ENCODE measurements at places on chromosomes 1 and 21. TPM values are rescaled to one million over a fixed set of nuclear protein-coding genes. Genes with fewer than 3 reads are reported as not detected.

The GDAP2 gene
- total RNA-seq = 27.1 TPM

DNA sequence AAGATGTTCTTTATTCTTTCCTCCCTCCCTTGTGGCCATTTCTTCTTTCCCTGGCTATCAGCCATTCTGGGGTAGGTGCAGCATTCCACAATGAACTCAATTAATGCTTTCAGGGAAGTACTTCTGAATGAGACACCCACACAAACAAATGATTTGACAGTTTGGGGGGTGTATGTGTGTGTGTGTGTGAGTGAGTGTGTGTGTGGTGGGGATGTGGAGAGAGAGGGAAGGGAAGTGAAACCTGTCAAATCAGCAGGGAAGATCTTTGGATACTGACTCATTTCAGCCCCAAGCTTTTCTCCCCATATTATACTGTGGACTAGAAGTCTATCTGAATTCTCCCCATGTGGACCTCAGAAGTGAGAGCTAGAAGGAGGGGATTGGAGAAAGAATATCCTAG lies 154.9 kb upstream of the CD34 start:
- DNase-seq = peak; percentile 25

- peak; percentile 67 for DNase-seq
Observed at GRCh38 chr1:163195728-163196448, 6.8 kb downstream of the RGS5 start.

- DNase-seq = peak; percentile 38
Observed at GRCh38 chr1:207240325-207241101, 81.0 kb upstream of the CD55 start.

- no peak for DNase-seq
Observed at GRCh38 chr21:40803101-40803500, 43.9 kb downstream of the DSCAM start.

The PCBP3 gene
- 2.5 TPM for total RNA-seq

DNA sequence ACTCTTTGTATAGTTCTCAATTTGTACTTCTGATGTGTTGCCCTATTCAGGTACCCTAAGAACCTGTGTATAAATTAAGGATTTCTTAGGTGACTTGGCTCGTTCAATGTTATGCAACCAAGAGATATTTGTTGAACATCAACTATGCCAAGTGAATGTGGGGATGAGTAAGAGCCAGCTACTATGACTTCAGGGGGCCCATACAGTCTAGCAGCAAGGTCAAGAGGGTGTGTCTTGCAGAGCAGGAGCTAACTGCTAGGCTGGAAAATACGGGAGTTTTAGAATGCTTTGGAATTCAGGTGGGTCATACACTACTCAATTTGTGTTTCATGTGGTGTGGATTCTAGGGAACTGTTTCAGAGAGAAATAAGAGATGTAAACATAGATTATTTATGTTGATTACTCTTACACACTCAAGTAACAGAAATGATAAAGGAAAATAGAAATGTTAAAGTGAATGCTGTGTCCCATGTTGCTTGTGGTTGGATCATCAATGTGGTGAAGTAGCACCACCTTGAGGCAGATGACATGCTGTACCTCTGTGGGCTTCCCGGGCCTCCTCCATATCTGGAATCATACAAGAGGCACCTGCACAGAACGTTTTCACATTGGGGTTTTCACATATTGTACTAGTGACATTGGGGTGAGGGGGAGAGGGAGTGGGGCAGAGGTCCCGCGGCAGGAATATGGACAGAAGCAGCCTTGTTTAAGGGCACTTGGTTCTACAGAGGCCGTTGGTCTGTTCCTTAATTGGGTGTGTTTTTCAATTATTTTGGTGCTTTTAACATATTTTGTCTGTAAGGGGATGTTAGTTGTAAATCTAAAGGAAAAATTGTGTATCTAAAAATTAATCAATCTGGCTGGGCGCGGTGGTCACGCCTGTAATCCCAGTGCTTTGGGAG lies 12.4 kb downstream of the ARPC5 start:
- DNase-seq = peak; percentile 78

- DNase-seq = no peak
Observed at GRCh38 chr21:30634906-30635305, at the start of gene KRTAP20-2. Gene KRTAP20-2 (plus strand): TSS chr21:30635206. CDS start chr21:30635264, 58 bp downstream.

DNA sequence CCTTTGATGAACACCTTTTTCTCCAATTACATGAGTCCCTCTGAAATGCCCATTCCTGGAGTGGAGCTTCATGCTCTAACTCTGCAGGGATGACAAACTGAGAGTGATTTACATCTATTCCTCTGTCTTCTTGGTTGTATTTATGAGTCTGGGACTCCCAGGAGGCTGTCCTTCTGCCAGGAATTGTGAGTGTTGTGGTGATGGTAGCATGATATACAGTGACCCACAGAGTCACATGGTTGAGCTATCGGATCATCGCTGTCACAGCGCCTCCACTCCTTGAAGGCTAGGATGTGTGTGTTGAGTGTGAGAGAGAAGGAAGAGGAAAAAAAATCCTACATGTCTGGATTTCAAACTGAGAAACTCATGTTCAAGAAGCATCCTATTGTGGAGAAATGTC lies 163.4 kb upstream of the CACNA1E start:
- no peak for DNase-seq

The FAM72D gene
- 0.72 TPM for total RNA-seq

The TEKT2 gene
- not detected for total RNA-seq

DNA sequence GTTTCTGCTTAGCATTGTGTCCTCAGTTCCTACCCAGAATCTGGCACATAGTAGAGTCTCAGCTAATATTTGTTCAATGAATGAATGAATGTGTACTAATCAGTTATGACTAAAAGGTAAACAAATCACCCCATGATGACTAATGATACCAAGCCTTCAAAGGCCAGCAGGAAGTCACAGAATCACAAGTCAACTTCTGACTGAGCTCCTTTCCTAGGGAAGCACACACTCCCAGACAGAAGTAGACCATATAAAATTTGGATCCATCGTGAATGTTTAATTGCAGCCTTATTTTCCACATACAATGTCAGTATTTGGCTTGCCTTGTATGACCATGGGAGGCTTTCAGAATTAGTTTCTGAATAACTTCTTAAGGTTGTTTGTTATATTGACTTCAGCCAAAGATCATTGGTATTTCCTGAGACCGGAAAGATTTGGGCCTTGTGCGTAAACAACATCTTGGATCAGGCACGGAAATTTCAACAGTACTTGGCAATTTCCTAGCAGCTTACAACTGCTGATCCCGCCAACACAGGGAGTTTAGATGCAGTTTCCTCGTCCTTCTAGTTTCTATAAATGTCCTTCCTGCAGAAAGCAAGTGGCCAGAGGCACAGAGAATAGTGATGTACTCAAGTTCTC lies 185.9 kb upstream of the ATP1B1 start:
- peak; percentile 26 for DNase-seq

DNA sequence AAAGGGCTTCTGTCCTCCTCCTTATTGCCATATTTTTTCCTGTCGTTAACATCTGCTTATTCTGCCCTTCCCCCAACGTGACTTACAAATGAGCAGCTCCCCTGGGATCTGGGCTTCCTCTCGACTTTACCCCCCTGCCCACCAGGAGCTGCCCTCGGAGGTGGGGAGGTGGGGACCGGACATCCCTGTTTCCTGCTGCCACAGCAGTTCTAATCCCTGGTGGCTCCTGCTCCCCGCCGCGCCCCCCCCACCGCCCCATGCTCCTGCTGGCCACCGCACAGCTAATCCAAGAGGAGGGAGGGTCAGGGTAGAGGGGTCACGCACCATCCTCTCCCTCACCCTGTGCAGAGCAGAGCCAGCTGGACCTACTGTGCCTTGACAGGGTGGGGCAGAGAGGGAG lies 4.4 kb upstream of the SLC27A3 start:
- no peak for DNase-seq

- DNase-seq = no peak
Observed at GRCh38 chr1:184416946-184417345, 30.1 kb downstream of the C1orf21 start.

The C4BPA gene
- total RNA-seq = not detected

- DNase-seq = no peak
Observed at GRCh38 chr1:61887076-61887867, 145.0 kb downstream of the PATJ start.

GRCh38 chr1:54335755-54336108 lies 70.5 kb downstream of the SSBP3 start:
- peak; percentile 95 for DNase-seq

The PDC gene
- not detected for total RNA-seq

The RCSD1 gene
- total RNA-seq = not detected

DNA sequence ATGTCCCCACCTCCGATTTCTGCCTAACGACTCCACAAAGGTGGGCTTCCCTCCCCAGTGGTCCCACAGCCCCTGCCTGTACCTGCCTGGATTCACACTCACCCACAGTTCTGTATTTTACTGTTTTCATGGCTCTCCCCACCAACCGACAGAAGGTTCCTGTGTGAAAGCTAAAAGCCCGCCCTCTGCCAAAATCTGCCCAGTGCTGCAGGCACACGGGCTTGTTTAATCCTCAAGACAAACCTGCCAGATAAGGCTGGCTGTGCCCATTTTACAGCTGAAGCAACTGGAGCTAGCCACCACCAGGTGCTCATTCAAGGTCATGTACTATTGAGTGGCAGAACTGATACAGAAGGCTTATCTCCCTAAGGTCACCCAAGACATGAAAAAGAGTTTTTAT lies 114.5 kb downstream of the HIVEP3 start:
- no peak for DNase-seq

The SWT1 gene
- total RNA-seq = 2.7 TPM

The LAMB3 gene
- total RNA-seq = 0.72 TPM

- DNase-seq = no peak
Observed at GRCh38 chr1:152981146-152981871, 2.6 kb upstream of the SPRR1A start.

DNA sequence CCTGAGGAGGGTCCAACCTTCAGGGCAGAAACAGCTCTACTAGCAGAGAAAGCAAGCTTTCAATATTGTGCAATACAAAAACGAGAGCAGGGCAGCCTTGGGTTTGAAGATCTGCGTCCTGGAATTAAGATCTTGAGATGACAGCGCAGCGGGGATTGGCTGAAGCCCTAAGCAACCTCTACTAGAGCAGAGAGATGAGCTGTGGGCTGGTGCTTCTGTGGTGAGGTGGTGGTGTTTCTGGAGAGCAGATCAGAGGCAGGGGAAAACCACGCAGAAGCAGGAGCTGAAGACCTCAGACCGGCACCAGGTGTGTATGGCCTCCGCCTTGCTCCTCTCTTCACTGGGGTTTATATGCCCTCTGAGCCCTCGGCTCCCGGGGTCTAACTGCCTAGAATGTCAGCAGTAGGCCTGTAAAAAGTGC lies 12.5 kb downstream of the TRAF3IP3 start:
- no peak for DNase-seq

- no peak for DNase-seq
Observed at GRCh38 chr21:34105947-34106541, 32.7 kb downstream of the MRPS6 start.
